Posterior cingulate gyrus (tissue), 11 donors: ENCODE measurements at places on chromosomes 1 and 21.

DNA sequence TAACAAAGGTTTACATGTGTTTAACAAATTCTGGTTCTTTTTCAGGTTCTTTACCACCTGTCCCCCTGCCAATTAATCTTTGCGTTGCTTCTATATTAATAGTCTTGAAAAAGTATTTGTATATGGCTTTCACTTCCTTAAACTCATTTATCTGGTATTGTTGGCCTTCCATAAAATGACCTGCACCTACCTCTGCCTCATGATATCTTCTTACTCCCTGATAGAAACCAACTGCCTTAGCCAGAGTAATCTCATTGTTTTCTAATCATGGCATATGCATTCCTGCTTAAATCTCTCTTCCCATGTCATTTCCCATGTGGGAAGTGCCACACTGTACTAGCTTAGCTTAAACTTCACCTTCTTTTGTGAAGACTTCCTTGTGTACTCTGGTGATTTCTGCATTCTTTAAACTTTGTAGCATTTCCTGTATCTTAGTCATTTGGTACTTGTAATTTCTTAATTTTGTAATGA lies 8.7 kb downstream of the SMG7 start:
- DNase-seq, result no peak

DNA sequence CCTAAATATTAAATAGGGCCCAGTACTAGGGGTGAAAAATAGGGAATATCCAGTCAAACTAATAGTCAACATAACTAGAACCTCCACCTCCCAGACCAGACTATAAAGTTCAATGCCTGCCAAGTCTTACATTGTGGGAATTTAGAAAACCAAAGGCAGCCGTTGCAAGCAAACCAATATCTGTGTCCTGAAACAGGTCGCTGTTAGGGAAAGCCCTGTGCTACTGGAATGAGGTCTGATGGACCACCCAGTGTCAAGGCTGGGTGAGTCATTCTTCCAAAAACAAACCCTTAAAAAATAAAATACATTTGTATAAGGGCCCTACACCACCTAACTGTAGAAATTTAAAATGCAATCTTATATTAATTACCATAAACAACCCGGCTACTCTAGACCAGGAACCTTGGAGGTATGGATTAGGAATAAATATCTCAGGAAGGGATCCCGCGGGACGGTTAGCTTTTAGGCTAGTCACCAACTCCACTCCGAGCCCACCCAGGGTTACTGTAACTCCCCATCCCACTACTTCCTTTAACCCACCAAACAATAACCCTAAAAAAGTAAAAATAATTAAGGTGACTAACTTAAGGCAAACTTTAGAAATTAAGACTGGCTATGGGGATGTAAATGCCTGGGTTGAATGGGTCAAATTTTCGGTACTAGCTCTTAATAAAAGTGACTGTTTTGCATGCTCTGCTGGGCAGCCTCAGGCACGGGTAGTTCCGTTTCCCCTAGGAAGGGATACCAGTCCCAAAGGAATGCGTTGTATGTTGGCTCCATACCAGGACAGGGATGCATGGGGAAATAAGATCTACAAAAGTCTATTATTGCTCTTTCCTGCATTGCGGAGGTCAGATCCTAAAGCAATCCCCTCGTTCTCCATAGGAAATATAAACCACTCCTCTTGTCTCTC lies 65.4 kb upstream of the TLR5 start:
- no peak for DNase-seq

GRCh38 chr1:66278260-66279021 lies 255.5 kb upstream of the SGIP1 start:
- peak; percentile 39 for DNase-seq

DNA sequence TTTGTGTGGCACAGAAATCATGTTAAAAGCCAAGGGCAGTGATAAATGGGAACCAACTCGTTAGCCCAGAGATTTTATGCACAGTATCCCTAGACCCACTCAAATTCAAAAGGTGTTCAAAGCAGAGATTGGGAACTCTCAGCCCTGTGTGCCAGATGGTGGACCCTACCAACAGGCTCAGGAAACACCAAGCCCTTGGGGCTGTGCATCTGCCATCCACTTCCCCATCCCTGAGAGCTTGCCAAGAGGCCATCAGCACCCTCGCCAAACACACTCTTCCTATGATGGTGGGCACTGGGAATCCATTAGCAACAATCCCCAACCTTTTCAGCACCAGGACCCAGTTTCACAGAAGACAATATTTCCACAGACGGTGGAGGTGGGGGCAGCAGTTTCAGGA lies 194.2 kb upstream of the NFIA start:
- DNase-seq, result no peak

DNA sequence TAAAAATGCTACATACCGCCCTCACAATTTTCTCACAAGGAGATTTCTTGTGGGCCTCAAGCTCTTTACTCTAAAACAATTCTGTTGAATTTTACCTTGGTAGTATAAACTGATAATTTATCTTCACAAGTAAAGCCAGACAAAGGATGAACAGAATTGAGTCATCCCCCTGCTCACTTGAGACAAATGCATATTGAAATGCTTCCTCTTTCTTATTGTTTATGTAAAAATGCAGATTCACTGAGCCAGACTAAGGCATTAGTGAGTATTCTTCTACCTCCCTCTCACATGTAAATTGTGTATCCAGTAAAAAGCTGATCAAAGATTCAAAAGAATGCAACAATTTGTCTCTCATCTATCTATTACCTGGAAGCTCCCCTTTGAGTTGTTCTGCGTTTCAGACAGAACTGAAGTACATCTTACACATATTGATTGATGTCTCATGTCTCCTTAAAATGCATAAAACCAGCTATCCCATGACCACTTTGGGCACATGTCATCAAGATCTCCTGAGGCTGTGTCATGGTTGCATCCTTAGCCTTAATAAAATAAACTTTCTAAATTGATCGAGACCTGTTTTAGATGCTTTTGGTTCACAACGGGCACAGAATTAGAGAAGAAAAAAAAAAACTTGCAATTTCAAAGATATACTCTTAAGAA lies 743.1 kb upstream of the B3GALT2 start:
- DNase-seq, result no peak

GRCh38 chr1:2596530-2597333 lies 10.2 kb downstream of the PRXL2B start:
- no peak for DNase-seq

DNA sequence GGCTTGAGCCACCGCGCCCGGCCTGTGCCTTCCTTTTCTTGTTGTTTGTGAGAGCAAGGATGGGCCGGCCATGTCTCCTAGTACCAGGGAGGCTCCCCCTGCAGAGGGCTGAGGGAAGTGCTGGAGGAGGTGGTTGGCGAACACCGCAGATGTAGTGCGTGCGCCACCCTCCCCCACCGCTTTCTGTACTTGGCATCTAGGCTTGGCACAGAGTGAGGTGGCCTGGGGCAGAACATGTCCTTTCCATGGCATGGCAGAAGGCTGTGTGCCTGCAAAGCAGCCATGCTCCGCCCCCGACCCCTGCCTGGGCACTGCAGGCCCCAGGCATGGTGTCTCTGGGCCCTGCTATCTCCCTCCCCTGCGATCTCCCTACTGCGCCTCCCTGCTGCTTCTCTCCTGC lies 30.7 kb downstream of the ALPL start:
- no peak for DNase-seq

GRCh38 chr1:65036570-65037051 lies 70.3 kb upstream of the JAK1 start:
- DNase-seq, result no peak

DNA sequence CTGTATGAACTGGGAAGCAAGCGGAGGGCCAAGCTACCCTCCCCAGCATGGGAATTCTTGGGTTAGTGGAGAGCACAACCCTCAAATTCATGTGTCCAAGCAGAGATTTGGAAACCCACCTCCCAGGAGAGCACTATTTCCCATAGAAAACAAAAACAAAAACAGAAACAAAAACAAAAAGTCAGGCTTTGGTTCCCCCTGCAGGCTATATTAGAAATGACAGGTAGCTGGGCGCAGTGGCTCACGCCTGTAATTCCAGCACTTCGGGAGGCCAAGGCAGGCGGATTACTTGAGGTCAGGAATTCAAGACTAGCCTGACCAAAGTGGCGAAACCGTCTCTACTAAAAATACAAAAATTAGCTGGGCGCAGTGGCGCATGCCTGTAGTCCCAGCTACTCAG lies 10.8 kb downstream of the MINDY1 start:
- DNase-seq, result no peak

GRCh38 chr1:19425646-19426239 lies 59.6 kb downstream of the CAPZB start:
- DNase-seq, result no peak
